ENCODE measurements at places on chromosomes 1 and 21.

DNA sequence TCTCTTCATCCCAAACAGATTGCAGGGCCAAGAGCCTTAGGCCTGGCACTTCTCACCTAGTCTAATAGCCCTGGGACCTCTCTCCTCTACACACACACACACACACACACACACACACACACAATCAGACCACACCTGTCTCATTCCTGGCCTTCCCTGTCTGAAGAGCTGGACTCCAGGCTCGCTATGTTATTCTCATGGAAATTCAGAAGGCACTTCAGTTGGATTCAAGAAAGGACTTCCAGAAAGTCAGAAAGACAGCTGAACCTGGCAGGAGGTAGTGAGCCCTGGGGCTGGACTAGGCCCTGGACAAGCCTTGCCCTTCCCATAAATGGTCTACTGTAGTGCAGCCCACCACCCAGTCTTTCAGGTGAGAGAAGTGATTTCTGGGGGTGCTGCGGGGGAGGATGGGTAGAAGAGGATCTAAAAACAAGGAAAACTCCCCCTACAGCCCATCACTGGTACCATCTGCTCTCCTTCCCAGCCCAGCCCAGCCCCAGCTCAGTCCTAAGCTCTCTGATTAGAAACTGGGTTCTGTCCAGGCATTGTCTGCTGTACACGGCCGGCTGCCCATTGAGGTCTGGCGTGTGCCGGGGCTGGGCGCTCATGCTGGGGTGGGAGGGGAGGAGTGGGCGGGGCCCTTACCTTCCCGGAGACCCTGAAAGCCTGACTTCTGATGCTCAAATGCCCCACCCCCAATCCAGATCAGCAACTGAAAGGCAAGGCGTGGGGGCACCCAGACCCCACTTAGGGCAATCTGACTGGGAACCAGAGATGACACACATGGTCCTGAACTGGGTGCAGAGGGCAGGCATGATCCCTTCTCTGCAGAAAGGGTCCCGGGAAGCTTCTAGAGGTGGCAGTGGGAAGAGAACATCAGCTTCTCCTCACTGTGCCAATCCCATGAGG lies 2.5 kb downstream of the KIF21B start:
- no peak for DNase-seq

DNA sequence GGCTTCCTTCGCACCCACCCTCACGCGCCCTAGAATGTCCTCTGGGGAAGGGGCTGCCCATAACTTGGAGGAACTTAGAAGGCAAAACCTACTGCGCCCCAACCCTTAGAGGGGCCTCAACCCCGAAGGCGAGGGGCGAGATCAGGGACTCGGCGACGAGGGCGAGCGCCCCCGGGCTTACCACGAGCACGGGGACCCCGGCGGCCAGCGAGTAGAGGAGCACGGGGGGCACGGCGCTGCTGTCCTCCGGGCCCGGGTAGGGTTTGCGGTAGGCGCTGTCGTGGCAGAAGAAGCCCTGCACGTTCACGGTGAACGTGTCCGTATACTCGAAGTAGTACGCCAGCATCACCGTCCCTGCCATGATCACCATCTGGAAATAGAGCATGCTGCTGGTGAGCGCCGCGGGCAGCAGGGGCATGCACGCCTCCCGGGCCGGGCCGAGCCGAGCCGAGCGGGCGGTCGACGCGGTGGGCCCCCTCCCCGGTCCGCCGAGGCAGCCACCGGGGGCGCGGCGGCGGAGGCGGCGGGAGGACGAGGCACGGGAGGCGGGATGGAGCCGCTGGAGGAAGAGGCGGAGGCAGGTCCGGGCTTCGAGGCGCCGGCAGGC lies 304 bp downstream of the PLPPR5 start:
- DNase-seq: no peak

- no peak for DNase-seq
Measured at GRCh38 chr1:226116673-226117072, 54.2 kb downstream of the H3-3A start.

GRCh38 chr1:69082312-69082711 lies 485.4 kb upstream of the LRRC7 start:
- DNase-seq: no peak

- no peak for DNase-seq
Measured at GRCh38 chr1:177746155-177746554, 223.7 kb downstream of the SEC16B start.

DNA sequence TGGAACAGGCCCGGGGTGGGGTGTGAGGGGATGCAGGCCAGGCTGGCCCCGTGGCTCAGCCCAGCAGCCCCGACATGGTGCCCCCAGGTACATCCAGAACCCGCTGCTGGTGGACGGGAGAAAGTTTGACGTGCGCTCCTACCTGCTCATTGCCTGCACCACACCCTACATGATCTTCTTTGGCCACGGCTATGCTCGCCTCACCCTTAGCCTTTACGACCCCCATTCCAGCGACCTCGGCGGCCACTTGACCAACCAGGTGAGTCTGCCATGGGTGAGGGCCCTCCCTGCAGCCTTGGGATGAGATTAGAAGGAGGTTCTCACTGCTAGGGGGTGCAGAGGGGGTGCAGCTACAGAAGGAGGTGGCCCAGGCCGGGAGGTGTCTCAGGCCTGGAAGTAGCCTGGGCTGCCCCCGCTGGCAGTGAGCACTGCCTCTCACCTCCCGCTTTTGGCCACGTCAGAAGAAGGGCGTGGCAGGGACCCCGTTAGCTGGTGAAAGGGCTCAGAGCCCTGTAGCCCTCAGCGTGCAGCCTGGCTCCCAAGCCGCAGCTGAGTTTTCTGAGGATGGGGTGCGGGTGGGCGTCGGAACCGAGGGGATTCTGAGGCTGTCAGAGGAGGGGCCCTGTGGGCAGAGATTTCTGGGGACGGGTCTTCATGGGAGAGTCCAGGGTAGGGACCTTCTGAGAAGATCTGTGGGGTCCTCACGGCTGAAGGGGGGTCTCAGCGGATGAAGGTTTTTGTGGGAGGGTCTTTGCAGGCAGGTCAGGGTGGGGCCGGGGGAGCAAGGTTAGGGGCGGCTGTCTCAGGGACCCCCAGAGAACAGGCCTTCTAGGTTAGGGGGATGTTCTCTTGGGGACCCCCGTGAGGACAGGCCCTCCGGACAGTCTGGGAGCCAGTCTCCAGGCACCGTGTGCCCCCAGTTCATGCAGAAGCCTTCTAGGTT lies 10.4 kb downstream of the TTLL10 start:
- DNase-seq: no peak

GRCh38 chr1:196372896-196373536 lies 235.2 kb downstream of the KCNT2 start:
- no peak for DNase-seq

- no peak for DNase-seq
Measured at GRCh38 chr1:4444086-4444485, 210.3 kb upstream of the AJAP1 start.

- peak; percentile 5 for DNase-seq
Measured at GRCh38 chr1:241531195-241532161, 700 bp upstream of the KMO start.

DNA sequence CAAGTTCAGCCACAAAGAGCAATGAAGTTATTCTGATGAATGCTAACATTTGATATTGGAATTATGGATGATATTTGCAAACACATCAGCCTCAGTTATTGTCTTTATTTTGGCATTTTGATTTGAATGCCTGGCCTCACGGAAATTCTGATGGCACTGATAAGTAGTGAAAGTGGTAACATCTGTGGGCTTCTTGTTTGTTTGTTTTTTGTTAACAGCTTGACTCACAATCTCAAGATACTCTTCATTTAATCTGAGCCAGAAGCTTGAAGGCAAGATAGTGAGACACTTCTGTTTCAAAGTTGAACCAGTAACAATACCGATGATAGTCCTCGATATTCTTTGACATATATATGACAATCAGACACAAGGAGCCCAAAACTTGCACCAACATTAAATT lies 182.9 kb upstream of the NFIA start:
- no peak for DNase-seq

GRCh38 chr1:84721152-84721551 lies 30.9 kb upstream of the SSX2IP start:
- DNase-seq: no peak

DNA sequence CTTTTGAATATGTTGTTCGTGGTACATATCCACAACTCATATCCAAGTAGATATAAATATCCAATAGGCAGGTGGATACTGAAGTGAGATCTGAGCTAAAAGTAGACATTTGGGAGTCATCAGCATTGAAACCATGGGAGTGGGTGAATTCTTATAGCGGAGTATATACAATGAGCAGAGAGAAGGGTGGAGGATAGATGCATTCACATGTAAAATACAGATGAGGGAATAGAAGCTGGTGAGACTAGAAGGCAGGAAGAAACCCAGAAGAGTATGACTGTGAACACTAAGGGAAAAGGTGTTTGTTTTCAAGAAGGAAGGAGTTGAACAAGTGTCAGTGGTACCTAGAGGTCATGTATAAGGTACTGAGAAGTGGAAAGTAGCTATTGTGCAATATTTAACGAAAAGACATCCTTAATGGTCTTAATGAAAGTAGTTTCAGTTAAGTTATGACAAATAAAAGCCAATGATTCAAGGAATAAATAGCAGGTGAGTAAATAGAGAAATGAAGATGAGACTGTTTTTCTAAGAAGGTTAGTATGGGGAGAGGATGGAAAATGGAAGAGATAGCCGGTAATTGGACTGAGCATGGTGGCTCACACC lies 181.6 kb upstream of the CACYBP start:
- DNase-seq: no peak

DNA sequence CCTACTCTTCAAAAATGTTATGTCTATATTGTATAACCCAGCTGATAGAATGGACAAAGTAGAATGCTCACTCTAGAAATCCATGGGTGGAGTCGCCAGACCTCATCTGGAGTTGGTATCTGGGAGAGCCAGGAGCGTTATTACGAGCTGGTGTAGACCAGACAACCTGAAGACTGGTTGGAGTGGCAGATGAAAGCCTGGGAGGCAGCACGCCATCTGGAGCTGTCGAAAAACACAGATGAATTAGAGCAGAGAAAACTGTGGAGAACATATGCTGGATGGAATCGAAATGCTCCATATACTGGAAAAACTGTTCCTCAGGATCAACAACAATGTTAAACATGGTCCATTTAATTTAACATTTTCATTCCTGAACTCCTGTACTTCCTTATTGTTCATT lies 333.6 kb downstream of the KCTD3 start:
- DNase-seq: no peak

GRCh38 chr1:226401355-226402303 lies 6.3 kb downstream of the PARP1 start:
- no peak for DNase-seq

- DNase-seq: peak; percentile 40
Measured at GRCh38 chr1:177302357-177303044, 131.7 kb downstream of the BRINP2 start.

DNA sequence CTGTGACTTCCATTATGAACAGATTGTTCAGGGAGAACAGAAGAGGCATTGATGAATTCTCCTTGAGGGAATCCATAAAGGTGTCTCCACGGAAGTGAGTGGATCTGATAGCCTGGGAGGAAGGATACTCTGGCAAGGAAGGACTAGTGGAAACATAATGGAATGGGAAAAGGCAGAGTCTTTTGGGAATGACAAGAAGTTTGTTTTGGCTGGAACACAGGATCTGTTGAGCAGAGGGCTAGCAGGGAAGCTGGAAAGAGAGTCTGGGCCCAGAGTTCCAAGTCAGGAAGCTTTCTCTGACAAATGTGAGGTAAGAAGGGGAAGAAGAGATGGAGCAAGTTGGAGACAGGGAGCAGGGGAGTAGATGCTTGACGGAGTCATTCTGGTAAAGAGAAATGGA lies 8.1 kb downstream of the ADAMTS5 start:
- DNase-seq: no peak

DNA sequence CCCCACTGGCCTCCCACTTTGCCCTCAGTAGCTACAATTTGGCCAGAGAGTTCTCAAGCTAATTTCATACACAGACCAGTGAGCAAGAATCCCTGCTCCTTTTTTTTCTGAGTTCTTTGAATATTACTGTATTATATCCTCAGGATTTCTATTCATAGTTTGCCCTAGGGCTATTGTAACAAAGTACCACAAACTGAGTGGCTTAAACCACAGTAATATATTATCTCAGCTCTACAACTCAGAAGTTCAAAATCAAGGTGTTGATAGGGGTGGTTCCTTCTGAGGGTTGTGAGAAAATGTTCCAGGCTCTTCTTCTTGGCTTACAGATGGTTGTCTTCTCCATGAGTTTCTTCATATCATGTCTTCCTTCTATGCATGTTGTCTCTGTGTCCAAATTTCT lies 289.4 kb upstream of the ESRRG start:
- no peak for DNase-seq

GRCh38 chr1:29636936-29637335 lies 400.6 kb downstream of the PTPRU start:
- DNase-seq: no peak

GRCh38 chr1:168136709-168137514 lies at the start of gene GPR161:
GPR161 (minus strand) TSS chr1:168136930; CDS start chr1:168104850, 32,080 bp downstream.
- peak; percentile 38 for DNase-seq

GRCh38 chr1:232130815-232131480 lies 499.0 kb downstream of the SIPA1L2 start:
- DNase-seq: no peak

GRCh38 chr1:93600663-93601062 lies 81.0 kb downstream of the BCAR3 start:
- no peak for DNase-seq

DNA sequence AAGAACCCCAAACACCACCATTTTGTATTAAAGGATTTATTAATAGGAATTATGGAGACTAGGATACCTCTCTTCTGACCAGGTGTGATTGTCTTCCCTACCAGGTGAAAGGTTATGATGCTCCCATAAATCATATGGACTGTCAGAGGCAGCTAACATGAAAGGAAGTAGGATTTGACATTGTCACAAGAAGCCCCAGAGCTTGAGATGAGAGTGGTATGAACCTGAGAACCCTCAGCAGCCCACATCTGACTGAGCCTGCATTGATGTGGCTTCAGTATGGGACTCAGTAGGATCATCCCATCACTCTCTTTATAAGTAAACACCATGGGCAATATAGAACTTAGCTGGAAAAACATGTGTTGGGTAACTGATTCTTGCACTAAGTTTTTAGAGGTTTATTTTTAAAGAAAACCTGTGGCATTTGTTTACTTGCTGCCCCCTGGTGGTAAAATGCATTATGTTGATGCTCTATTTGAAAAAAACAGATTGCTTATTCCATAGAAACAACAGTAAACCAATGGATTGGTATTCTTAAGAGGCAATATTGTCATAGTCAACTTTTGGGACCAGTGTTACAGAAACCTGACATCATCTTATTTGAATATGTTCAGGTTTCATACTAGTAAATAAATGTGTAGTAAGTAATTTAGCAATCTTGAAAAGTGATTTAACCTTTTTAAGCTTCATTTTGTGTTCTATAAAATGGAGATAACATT lies 16.6 kb upstream of the CACYBP start:
- peak; percentile 47 for DNase-seq

DNA sequence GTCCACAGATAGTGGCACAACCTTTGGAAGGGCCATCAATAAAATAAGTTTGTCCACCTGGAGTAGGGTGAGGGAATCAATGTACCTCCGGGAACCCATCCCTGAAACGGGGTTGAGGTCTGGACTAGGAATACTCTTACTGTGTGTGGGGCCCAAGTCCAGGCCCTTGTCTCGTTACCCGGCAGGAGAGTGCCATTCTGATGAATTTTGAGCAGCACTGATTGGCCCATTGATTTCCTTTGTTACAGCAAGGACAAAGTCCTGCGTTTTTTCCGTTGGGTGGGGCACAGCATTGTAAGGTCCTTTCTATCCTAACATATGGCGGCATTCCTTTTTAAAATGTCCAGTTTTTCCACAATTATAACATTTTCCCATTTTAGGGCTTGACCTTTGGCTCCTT lies 75.2 kb downstream of the AXDND1 start:
- DNase-seq: no peak

- no peak for DNase-seq
Measured at GRCh38 chr1:228163007-228163753, 2.4 kb upstream of the IBA57 start.

- peak; percentile 10 for DNase-seq
Measured at GRCh38 chr1:40404670-40405462, 31.3 kb downstream of the SMAP2 start.
